A549 treated with Hydrocortisone at 1 μM for 4 hours (cell line): ENCODE measurements at places on chromosomes 16 and 17. TPM values are rescaled to one million over a fixed set of nuclear protein-coding genes. Genes with fewer than 3 reads are reported as not detected.

KRT28 gene
- total RNA-seq: not detected in 5 replicates

SLX1B gene
- 58.1 to 88.2 TPM (median 81.4 TPM) in 5 replicates for total RNA-seq

BORCS6 gene
- total RNA-seq: 6.6 to 8.6 TPM (median 8.3 TPM) in 5 replicates

DOC2A gene
- total RNA-seq: 1.5 to 2.5 TPM (median 2.0 TPM) in 5 replicates

ACE gene
- 1.6 to 3.1 TPM (median 2.4 TPM) in 5 replicates for total RNA-seq

SNX20 gene
- total RNA-seq: not detected in 5 replicates

RNF112 gene
- total RNA-seq: 0.48 to 0.71 TPM (median 0.62 TPM) in 5 replicates

ACSM5 gene
- total RNA-seq: not detected in 5 replicates
